Small intestine (tissue), 16 donors: ENCODE measurements at places on chromosomes 1 and 21. TPM values are rescaled to one million over a fixed set of nuclear protein-coding genes. Genes with fewer than 3 reads are reported as not detected.

C8A gene
- 2.2 TPM for polyA plus RNA-seq

NTNG1 gene
- not detected for polyA plus RNA-seq

UBL4B gene
- not detected for polyA plus RNA-seq

MARK1 gene
- polyA plus RNA-seq = under 0.01 TPM

NFASC gene
- 5.8 TPM for polyA plus RNA-seq

KMO gene
- polyA plus RNA-seq = 0.45 TPM

IFI16 gene
- 73.1 TPM for polyA plus RNA-seq

PRR9 gene
- not detected for polyA plus RNA-seq

F13B gene
- polyA plus RNA-seq = 0.69 TPM
